SJSA1 (cell line): ENCODE measurements at places on chromosomes 2 and 18.

DNA sequence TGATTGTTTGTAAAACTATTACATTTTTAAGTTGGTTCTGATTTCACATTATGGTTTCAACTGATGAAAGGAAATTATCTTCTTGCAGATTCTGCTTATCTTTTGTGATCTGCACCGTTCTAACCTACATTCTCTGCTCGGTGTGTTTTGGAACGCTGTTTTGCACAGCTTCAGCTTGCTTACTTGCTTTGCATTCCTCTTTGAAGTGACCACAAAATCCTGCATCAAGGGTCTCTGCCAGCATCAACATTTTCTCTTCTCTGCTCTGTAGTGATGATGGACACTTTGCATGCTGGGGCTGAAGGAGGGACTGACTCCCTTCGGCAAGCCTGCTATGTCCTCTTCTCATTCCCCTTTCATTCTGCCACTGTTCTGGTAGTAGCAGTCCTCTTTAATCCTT, 485.2 kb downstream of the FBXO15 start:
- DNase-seq = no peak

DNA sequence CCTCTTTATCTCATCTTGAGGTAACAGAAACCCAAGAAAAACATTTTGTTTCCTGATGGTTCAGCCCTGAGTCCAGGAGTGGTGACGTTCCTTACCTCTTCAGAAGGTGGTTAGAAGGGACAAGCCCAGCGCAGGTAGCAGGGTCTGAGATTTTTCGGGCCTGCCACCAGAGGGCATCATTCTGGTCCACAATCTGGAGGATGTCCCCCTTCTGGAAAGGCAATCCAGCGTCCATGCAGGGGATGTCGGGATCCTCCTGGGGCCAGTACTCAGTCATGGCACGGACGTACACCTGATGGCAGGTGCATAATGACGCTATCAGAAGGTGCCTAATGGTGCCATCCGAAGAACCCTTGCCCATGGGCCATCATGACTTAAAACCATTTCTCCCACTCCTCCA, 17.7 kb downstream of the MPP4 start:
- peak; percentile 21 for DNase-seq

DNA sequence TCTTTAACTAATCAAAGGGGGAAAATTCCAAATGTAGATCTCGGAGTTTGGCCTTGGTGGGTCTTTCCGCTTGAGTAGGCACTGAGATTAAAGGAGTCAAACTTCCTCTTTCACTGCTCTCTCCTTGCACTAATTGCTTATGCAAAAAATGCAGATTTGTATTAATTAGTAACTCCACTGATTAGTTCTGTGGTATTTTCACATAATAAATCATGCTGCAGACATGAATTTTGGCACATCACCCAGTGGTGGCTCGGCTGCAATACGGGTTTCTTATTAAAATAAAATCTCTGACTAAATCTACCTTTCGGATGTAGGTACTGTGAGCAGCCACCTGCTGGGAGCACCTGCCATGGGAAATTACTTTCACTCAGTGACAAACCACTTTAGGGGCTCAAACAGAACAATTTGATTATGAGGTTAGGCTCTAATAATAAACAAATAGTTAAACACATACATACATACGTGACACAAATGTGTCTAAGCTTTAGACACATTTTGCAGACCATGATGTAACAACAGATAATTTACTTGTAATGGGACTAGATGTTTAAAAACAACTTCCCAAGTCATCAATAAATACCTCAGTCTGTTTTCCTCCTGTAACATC, 6.4 kb upstream of the NEUROD1 start:
- no peak for DNase-seq

- no peak for DNase-seq
These were observed 221.0 kb upstream of the MMADHC start for GRCh38 chr2:149808556-149808955.

DNA sequence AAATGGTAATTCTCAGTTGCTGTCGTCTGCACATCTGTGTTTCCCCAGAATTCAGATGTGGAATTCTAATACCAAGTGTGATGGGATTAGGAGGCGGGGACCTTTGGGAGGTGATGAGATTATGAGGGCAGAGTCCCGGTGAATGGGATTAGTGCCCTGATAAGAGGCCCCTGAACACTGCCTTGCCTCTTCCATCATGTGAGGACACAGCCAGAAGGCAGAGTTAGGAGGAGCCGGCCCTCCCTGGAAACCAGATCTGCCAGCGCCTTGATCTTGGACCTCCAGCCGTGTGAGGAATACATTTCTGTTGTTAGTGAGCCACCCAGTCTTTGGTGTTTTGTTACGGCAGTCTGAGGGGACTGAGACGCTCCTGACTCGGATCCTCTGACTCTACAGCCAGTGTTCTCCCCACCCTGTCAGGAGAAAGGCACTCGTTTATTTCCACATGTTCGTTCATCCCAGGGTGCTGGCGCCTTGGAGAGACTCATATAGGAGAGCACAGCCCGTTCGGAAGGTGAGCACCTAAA, 395.0 kb downstream of the ZNF516 start:
- DNase-seq = no peak

GRCh38 chr2:58664523-58665151, 423.5 kb upstream of the FANCL start:
- DNase-seq = no peak

- no peak for DNase-seq
These were observed 50.5 kb downstream of the RAB31 start for GRCh38 chr18:9758624-9759075.

DNA sequence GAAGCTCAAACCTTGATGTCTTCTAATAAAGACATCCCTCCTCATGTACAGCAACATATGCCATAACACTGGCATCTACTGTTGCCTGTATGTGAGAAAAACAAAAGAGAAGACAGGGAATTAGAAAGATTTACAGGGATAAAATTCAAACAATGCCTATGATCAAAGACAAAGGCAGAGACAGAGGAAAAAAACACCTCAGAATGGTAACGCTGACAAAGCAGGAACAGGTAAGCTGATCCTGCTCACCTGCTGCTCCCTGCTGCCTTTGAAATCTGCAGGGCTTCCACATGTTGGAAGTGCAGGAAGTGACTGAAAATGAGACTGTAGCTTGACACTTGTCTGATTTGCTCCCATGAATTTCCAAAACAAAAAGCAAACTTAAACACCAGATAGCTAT, 90.2 kb upstream of the DNAJC10 start:
- DNase-seq = no peak

DNA sequence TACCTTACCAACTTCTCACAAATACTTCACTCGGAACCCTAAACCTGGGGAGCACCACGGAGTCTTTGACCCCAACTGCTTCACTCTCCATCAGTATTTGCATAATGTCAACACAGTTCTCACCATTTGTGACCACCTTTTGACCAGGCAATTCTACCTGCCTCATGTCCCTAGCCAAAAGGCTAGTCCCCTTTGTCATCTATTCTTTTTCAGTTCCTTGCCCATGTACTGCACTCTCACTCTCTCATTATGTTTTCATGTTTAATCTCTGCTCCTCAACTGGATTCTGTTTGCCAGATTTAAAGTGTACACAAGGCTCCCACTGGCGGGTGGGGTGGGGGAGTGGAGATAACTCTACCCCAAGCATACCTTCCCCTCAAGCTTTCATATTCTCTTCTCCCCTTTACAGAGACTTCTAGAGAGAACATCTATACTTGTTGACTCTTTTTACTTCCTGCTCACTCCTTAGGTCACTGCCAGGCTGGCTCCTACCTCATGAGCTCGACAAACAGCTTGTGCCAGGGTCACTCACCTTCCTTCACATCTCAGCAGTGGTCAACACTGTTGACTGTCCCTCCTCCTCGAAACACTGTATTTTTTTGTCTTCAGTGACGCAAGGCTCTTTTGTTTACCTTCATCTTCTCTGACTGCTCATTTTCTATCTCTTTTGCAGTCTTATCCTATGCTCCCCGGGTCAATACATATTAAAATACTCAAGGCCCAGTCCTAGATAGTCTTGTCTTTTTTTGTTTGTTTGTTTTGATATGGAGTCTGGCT, 88.7 kb upstream of the MAP4K3 start:
- no peak for DNase-seq

- no peak for DNase-seq
These were observed 36.7 kb downstream of the FANCL start for GRCh38 chr2:58204195-58204959.

DNA sequence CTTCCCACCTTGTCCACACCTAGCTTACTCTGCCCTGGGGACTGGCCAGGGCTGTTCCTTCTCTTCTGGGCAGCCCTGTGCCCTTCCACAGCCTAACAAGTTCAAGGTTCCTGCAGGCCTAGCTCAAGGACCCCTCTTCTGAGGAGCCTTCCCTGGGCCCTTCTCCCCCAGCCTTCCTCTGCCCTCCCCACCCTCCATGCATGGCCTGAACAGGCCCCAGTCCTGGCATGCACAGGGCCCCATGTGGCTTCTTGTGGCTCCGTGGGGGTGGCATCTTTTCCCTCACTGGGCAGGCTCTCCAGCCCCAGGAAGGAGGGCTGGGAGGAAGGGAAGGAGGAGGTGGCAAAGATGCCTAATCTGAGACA, 162.9 kb downstream of the CELF4 start:
- DNase-seq = no peak

GRCh38 chr2:45121236-45121927, 112.1 kb upstream of the SIX2 start:
- DNase-seq = no peak

- DNase-seq = no peak
These were observed 47.4 kb upstream of the DSG1 start for GRCh38 chr18:31270578-31270977.

DNA sequence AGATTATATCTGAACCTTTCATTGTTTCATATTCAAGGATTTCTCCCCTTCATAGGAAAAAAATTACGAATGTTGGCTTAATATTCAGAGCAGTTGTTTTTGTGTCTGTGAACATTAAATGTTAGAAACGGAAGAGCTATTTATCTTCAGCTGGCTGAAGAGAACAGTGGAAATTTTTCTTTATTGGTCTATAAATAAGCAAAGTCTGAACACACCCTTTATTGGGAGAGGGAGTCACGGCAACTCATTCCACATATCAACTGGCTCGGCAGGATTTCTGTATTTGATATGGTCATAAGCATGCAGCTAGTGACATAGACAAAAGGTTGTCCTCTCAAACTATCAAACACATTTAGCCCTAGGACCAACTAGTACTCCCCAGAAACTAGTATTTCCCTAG, 468.4 kb upstream of the HNRNPA3 start:
- no peak for DNase-seq

- DNase-seq = no peak
These were observed 67.3 kb downstream of the PRKRA start for GRCh38 chr2:178383718-178384117.

- DNase-seq = no peak
These were observed 3.8 kb upstream of the SEMA4C start for GRCh38 chr2:96873651-96874096.

- no peak for DNase-seq
These were observed 40.6 kb upstream of the FN1 start for GRCh38 chr2:215476424-215476823.

- DNase-seq = no peak
These were observed 34.0 kb downstream of the UXS1 start for GRCh38 chr2:106159866-106160785.

GRCh38 chr2:230881840-230882239, 17.1 kb downstream of the ITM2C start:
- no peak for DNase-seq

- no peak for DNase-seq
These were observed 9.4 kb upstream of the CRYBA2 start for GRCh38 chr2:219002395-219003266.

DNA sequence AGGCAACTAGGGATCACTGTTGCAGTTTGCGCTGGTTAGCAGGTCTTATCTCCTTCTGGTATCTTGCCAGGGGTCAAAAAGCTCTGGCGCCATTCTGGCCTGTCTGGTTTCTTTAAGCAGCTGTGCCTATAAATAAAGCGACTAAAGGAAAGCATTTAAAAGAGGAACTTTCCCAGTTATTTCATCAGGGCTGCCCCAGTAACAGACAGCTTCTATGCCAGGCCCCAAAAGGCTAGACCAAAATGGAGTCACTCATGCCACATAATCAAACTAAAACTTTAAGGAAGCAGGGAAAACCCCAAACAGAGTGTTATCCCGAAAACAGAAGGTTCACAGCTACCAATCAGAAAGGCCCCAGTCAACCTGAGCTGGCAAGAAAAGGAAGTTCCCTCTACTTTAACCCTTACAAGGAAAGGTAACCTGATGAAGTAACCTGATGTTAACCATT, 41.2 kb upstream of the HNRNPA3 start:
- DNase-seq = no peak

- no peak for DNase-seq
These were observed 43.7 kb upstream of the FZD5 start for GRCh38 chr2:207813221-207813916.
